ENCODE measurements at places on chromosomes 5 and 9.

- no peak for DNase-seq
These were observed 55.0 kb upstream of the C9orf72 start for GRCh38 chr9:27628311-27628710.

DNA sequence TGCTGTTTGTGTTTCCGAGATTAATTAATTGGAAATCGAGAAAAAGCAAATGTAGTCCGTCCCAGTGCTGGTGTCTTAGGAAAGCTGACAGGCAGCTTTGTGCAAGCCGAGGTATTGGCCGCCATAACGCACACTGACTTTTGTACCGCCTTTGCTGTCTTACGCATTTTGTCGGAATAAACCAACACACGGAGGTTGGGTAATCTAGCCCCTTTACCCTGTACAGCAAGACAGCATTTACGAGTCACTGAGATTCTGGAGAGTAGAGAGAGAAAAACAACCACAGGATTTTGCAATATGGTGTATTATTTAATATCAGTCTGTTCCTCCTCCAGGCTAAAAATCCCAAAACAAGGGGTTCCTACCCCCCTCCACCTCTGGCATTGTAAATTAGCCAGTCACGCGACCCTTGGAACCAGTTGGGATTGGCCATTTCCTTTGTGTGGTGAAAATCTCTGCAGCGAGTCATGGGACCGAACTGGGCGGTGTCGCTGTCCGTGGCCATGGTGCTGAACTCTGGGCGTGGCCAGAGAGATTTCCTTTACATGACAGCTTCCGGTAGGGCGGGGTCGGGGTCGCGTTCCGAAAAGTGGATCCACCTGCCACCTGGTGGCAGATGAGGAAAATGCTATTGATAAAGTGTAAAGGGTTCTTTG is 10.3 kb upstream of the PCDHB1 start:
- no peak for DNase-seq

- no peak for DNase-seq
These were observed 32.3 kb downstream of the TNPO1 start for GRCh38 chr5:72848474-72849428.

GRCh38 chr9:82127465-82127864 is 138.9 kb downstream of the SPATA31D1 start:
- no peak for DNase-seq

DNA sequence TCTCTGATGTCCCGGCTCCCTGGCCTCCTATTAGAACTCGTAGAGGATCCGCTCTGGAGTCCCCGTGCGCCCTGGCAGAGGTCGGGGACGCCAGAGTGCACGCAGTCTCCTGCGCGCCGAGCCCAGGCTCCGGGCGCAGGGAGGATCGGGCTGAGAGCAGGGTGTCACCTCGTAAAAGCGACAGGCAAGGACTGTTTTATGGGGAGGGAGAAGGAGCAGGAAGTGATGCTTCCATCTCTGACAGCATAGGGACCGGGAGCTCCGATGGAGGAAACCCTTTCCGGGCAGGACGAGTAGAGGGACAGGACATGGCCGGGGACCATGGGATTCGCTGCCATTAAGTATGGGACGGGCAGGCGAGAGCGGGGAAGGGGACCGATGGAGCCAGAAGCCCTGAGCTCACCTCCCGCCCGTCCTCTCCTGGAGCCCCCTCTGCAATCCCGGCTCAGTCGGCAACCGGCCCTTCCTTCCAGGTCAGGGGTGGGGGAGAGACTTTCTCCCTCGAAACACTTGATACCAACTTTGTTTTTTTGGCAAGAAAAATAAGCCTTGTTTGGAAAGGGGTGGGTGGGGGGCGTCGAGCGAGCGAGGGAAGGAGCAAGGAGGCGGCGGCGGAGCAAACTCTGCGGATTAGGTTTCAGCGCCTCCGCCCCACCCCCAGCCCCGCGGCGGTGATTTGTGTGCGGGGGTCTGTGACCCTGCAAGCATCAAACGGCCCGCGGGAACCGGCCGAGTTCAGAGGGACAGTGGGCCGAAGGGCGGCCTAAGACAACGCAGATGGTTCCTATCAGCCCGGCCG is 12.6 kb downstream of the LMX1B start:
- DNase-seq, result no peak

GRCh38 chr9:29126783-29127182 is 1553.5 kb upstream of the C9orf72 start:
- no peak for DNase-seq

DNA sequence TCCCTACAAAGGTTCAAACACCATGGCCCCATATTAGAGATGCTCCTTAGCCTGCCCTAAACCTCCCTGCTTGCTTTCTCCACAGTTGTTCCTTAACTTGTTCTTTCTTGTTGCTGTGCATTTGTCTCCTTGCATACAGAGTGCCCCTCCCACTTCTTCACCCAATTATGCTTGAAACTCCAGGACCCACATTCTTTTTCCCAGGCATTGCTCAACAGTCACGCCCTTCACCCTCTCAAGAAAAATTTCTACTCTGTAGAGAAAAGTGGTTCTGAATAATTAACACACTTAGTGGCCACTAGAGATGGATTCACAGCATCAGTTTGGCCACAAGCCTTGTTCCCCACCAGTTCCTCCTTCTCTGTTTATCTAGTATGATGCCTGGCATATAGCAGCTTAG is 57.7 kb downstream of the NREP start:
- no peak for DNase-seq

GRCh38 chr5:115022303-115022702 is 147.4 kb downstream of the TRIM36 start:
- no peak for DNase-seq

DNA sequence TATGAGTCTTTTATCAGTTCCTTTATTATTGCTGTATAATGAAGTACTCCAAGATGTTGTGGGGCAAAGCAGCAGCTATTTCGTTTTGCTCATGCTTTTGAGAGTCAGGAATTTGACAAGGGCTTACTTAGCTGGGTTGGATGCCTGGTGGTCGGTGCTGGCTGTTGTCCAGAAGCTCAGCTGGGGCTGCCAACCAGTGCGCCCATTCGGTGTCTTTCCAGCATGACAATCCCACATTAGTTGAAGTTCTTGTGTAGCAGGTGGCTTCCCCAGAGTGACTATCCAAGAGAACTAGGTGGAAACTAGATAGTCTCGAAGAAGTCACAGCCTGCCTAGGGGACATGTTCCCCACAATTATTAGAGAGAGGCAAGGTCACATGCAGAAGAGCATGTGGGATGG is 3.4 kb upstream of the FLT4 start:
- DNase-seq, result no peak

DNA sequence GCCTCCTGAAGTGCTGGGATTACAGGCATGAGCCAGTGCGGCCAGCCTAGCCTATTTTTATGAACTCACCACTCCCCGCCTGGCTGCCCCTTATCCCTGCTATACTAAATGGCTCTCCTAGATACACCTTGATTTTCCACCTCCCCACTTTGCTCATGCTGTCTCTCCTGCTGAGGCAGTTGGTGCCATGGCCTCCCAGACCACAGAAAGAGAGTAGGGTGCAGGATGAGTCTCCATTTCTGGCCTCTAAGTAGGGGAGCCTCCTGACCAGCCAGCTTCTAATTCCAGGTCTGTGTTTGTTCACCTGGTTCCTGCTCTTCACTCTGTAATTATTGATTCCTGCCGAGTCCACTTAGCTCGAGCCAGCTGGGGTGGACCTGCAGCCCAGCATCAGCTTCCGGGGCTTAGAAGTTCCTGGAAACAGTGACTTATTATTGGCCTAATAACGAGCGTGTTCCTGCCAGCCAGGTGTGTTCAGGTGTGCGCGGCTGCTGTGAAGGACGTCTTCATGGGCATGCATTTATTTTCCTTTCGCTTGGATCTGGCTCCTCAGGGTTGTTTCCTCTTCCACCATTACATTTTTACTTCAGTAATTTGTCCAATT is 34.0 kb downstream of the ZNF618 start:
- no peak for DNase-seq

- DNase-seq, result peak; percentile 82
These were observed 83.1 kb downstream of the JMY start for GRCh38 chr5:79318935-79319614.

DNA sequence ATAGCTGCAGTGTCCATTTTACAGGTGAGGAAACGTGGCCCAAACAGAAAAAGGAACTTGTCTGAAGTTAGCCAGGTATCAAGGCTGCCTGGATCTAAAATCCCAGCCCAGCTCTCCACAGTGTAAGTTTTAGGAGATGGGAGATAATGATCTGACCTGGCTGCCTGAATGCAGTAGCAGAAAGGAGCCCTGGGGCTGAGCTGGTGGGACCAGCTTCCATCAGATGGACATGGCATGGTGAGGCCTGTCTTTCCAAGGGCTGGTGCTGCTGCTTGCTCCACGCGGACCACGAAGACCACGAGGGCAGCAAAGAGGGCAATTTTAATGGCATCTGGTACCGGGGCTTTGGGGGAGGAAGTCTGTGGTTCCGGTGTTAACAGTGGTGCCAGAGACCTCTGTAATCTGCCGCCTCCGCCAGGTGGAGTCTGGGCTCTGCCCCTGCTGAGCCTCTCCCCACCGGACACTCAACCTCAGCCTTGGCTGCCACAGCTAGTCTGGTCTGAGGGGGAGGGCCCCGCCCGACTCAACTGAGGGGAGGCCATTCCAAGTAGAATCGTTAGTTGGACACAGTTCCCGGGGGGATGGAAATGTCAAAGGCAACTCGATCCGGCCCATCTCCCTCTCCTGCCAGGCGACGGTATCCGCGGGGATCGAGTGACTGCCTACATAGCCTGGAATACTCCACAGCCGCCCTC is 650 bp downstream of the MYORG start:
- DNase-seq, result no peak

- no peak for DNase-seq
These were observed 349.1 kb downstream of the ISL1 start for GRCh38 chr5:51732304-51732703.

- no peak for DNase-seq
These were observed 79.0 kb downstream of the PRLR start for GRCh38 chr5:35151146-35151920.

GRCh38 chr9:117160254-117160653 is 254.6 kb downstream of the ASTN2 start:
- DNase-seq, result no peak

DNA sequence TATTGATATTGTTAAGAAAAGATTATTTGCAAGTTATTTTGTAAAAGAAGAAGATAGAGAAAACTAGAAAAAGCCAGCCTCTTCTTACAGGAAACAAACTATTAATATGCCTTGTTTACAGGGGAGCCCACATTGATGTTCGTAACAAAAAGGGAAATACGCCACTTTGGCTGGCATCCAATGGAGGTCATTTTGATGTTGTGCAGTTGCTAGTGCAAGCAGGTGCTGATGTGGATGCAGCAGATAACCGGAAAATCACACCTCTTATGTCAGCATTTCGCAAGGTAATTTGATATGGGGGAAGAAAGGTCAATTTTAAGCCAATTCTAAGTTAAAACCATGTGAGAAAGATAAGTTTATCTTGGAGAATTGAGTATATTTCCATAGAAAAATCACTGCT is 37.6 kb upstream of the EIF4EBP3 start:
- DNase-seq, result no peak

GRCh38 chr5:157033071-157033583 is 25.8 kb downstream of the HAVCR1 start:
- no peak for DNase-seq

- no peak for DNase-seq
These were observed 104.2 kb upstream of the GPR151 start for GRCh38 chr5:146620031-146620668.

- peak; percentile 66 for DNase-seq
These were observed 7.1 kb upstream of the DOCK2 start for GRCh38 chr5:169629847-169630548.

DNA sequence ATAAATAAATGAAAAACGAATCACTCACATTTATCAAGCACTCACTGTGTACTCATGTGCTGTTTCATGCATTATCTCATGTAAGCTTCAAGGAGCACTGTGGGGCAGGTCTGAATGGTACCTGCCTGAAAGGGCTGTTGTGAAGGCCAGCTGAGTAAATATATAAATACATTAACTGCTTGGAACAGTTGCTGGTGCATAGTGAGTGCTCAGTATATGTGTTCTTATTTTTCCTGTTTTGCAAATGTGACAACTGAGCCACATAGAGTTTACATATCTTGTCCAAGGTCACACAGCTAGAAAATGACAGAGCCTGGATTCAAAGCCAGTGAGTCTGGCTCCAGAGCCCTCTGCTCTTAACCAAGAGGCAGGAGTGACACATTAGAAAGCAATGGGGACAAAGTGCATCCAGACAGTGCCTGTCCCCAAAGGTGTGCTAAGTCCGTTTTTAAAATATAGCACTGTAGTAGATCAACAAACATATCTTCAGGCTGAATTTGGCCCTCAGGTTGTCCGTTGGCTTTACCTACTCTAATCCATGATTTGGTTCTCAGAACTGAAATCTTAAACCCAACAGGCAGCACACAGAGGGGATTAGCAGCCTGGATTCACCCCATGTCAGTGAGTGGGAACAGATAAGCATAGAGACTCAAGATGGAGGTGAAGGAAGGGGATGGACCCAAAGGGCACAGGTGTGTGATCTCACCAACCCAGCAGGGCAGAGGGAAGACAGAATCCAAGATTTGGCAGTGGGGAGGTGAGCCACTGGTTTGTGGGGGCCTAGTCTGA is 70.8 kb downstream of the WWC1 start:
- no peak for DNase-seq

GRCh38 chr5:80656425-80656824 is 1.6 kb upstream of the DHFR start:
- no peak for DNase-seq

- no peak for DNase-seq
These were observed 467.3 kb upstream of the CLINT1 start for GRCh38 chr5:158326256-158326655.

GRCh38 chr5:1106385-1107166 is 5.3 kb downstream of the SLC12A7 start:
- no peak for DNase-seq

GRCh38 chr5:112159435-112159834 is 259.6 kb downstream of the EPB41L4A start:
- DNase-seq, result no peak

DNA sequence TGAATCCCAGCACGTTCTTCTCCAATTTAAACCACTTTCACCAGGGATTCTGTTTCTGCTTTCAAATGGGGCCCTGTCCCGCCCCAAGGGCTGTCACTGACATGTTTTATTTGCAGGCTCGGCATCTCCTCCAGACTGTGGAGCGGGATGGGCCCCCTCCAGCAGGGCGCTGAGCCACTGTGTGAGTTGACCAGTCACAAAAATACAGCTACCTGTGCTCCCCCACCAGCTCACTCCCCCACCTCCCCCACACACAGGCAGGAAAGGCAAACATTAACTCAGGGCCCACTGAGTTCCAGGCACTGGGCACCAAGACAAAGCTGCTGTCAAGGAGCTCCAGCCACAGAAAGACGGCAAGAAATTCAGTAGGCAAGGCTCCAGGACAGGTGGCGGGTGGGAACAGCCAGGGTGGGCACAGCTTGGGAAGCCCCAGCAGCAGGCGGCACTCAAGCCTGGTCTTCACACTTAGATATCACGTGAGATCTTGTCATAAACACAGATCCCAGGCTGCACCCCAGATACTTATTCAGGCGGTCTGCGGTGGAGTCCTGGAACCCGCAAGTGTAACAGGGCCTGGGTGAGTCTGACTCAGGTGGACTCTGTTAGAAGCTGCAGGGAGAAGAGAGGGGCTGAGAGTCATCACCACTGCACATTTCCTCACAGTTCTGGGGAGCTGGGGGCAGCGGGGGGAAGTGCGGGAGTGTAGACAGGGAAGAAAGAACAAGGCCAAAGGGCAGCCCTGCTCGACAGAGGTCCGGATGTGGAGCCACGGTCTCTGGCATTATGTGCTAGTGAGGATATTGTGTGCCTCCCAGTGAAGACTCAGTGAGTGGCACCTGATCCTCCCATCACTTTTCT is 44.7 kb downstream of the OR2V1 start:
- DNase-seq, result no peak

Data from skeletal muscle cell (primary cell).